ENCODE measurements at places on chromosomes 7 and 10.

GRCh38 chr7:12119620-12120303 is 91.3 kb upstream of the TMEM106B start:
- DNase-seq: no peak

DNA sequence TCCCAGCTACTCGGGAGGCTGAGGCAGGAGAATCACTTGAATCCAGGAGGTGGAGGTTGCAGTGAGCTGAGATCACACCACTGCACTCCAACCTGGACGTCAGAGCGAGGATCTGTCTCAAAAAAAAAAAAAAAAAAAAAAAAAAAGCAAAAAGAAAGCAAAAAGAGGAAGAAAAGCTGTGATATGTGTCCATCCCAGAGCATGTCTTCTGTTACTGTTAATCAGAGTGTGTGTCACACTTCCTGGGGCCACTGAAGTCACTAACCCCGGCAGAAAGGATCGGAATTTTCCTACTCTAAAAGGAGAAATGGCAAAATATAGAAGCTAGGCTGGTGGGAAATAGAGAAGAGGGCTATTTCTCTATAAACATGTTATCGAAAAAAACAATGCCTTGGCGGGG is 11.9 kb downstream of the PIK3AP1 start:
- DNase-seq: no peak

GRCh38 chr10:20593649-20594048 is 303.5 kb downstream of the NEBL start:
- DNase-seq: no peak

GRCh38 chr7:139078399-139078798 is 31.1 kb downstream of the ZC3HAV1 start:
- DNase-seq: peak; percentile 46

GRCh38 chr7:80726666-80727065 is 88.2 kb downstream of the CD36 start:
- DNase-seq: no peak
